ENCODE measurements at places on chromosomes 12 and 14.

- DNase-seq: peak; percentile 56
Observed at GRCh38 chr12:64674367-64674922, 64.2 kb downstream of the RASSF3 start.

- no peak for DNase-seq
Observed at GRCh38 chr12:27982385-27982784, 9.9 kb upstream of the PTHLH start.

- no peak for DNase-seq
Observed at GRCh38 chr14:48384821-48385220, 709.4 kb upstream of the MDGA2 start.

- DNase-seq: no peak
Observed at GRCh38 chr14:69695322-69696203, 71.4 kb upstream of the SRSF5 start.

DNA sequence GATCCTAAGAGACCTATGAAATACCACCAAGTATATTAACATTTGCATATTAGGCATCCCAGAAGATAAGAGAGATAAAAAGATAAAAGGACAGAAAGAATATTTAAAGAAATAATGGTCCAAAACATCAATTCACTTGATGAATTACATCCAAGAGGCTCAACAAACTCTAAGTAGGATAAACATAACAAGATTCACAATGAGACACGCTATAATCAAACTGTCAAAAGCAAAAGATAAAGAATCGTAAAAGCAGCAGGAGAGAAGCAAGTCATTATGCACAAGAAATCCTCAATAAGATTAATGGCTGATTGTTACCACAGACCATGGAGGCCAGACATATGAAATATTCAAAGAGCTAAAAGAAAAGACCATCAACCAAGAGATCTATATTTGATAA is 79.6 kb downstream of the PLCZ1 start:
- no peak for DNase-seq

DNA sequence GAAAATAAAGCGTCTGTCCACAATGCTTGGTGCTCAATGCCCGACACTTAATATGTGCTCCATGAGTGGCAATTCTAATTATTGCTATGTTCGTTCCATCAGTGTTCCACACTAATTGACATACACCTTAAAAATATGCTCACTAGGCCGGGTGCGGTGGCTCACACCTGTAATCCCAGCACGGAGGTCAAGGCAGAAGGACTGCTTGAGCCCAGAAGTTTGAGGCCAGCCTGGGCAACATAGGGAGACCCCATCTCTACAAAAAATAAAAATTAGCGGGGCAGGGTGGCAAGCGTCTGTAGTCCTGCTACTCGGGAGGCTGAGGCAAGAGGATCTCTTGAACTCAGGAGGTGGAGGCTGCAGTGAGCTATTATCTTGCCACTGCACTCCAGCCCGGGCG is 635 bp upstream of the HECTD4 start:
- DNase-seq: no peak

GRCh38 chr12:114404083-114404925 is 1.6 kb downstream of the TBX5 start:
- no peak for DNase-seq

- DNase-seq: no peak
Observed at GRCh38 chr12:124130691-124131591, 157.9 kb downstream of the ZNF664 start.

DNA sequence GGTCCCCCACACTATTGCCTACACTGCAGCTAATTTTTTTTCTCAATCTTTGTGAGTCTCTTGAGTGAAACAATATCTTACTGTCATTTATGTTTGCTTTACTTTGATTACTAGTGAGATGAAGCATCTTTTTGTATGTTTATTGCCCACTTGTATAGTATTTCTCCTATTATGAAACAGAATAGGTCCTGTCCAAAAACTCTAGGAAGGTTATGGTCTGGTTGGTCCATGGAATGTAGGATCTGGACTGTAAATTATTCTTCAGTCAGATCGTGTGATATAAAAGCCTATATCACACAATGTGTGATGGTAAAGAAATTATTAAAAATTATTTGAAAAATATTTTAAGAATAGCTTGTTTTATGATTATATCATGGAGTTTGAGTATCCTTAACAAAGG is 434.4 kb downstream of the ZFP36L1 start:
- no peak for DNase-seq

- no peak for DNase-seq
Observed at GRCh38 chr14:51463461-51463860, 188.2 kb upstream of the FRMD6 start.

GRCh38 chr14:69693145-69693544 is 73.8 kb upstream of the SRSF5 start:
- DNase-seq: no peak

GRCh38 chr14:86961106-86961716 is 1031.8 kb downstream of the GALC start:
- DNase-seq: no peak

GRCh38 chr12:51891843-51892242 is 3.9 kb downstream of the ANKRD33 start:
- DNase-seq: no peak

DNA sequence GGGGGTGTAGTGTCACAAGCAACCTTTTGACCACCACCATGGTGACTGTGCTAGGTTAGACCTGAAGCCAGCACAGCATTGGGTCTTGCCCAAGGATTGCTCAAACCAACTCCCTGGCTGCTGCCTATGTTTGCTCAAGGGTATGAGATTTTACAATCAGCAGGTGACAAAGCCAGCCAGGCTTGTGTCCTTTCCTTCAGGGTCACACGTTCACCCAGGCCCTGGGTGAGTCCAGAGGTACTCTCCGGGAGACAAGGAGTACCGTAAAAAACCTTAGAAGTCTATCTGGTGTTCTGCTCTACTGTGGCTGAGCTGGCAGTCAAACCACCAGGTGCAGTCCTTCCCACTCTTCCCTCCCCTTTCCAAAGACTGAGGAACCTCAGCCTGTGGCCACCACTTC is 238.9 kb upstream of the MIS18BP1 start:
- no peak for DNase-seq

- DNase-seq: no peak
Observed at GRCh38 chr14:55782166-55782565, 202.2 kb downstream of the KTN1 start.

GRCh38 chr14:58191763-58192601 is 8.0 kb upstream of the ACTR10 start:
- DNase-seq: no peak

GRCh38 chr12:89874146-89874545 is 165.5 kb upstream of the ATP2B1 start:
- no peak for DNase-seq

DNA sequence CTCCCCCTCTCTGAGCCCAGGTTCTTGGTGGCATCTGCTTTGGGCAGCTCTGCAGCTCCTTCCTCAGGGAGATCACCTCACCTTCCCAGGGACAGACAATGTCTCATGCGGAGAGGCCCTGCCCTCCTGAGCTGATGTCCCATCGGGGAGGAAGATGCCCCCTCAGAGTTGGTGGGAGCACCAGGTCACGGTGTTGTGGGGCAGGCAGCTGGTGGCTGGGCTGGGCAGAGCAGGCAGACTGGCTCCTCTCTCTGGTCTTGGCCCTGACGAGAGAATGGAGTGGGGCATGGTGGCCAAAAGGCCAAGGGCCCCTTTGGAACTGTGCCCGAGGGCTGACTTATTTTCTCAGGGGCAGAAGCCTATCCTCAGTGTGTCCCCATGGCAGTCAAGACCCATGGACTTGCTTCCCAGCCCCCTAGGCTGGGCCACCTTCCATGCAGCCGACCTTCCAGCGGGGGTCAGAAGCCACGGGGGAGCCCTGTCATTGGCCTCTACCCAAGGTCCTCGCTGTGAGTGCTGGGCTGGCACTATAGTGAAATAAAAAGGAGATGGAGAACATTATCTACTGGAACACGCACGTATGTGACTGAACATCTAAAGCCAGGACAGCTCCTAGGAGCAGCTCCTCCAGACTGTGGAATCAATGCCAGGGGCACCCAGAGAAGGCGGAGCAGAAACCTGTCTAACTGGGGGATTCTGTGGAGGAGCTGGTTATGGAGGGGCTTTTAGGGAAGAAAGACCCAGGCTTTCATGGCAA is 21.9 kb downstream of the PPP2R5C start:
- no peak for DNase-seq

DNA sequence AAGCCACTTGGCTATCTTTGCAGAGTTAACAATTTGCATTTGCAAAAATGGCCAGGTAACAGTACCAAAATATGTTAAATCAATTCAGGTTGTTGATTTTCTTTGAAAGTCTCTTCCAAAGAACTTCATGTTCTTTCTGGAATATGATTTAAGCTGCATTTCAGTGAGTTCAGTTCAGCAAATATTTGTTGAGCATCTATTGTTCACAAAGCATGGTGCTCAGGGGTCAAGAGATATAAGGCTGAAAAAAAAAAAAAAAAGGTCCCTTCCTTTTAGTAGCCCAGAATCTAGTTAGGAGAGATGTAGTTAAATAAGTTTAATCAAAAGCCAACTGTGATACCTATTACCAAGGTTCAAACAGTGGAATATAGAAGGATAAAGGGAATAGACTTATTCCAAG is 317.1 kb downstream of the ZFP36L1 start:
- no peak for DNase-seq

- no peak for DNase-seq
Observed at GRCh38 chr14:72128629-72129028, 196.4 kb downstream of the RGS6 start.

GRCh38 chr12:130831876-130832405 is 7.1 kb downstream of the STX2 start:
- DNase-seq: no peak

DNA sequence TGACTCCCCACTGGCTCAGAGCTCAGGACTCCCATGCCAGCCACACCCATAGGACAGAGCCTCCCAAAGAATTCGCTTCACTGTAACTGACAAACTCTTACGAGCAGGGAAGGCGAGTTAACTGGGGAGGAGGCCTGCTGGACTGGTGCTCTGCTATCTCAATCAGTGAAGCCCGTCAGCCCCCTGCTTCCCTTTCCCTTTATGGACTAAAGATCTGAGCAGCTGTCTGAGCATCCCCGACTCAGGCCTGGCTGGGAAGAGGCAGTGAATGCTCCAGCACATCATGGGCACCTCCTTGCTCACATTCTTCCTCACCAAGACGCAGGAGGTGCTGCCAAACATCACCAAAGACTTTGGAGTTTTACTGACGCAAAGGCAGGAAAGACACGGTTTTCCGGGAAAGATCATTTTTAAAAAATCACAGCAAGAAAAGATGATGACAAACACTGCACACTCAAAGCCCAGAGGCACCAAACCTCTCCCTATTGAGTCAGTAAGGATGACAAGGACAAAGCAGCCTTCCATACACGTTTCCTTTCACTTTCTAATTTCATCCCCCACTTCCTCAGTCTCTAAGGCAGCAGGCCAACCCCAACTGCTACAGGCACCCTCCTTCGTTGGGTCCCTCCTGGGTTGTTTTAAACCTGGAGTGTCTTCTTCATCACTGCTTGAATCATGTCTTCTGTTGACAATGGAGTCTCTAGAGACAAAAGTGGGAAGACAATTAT is 45.0 kb upstream of the P2RX7 start:
- no peak for DNase-seq

GRCh38 chr12:57261428-57261865 is 10.5 kb upstream of the STAC3 start:
- no peak for DNase-seq

- DNase-seq: no peak
Observed at GRCh38 chr12:71160585-71160984, 2.8 kb upstream of the TSPAN8 start.

DNA sequence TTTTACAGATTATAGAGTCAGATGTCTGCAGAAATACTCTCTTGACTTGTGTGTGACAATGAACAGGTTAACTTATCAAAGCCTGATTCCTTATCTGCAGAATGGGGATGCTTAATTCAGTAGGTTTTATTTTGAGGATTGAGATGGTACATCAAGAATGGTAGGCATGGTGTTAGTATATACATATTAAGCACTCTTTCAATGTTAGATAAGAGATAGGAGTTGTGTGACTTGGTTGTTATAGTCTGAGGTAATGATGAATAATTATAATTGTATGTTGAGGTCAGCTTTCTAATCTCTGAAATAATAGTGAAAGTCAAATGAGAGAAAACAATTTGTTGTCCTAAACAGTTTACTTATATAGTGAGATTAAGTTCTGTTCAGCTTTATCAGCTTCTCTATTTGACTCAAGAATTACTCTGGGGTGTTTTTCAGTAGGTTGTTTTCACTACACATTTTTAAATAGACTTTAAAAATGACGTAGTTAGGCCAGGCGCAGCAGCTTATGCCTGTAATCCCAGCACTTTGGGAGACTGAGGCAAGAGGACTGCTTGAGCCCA is 11.9 kb downstream of the PALS1 start:
- no peak for DNase-seq

- no peak for DNase-seq
Observed at GRCh38 chr14:96905825-96906224, 108.6 kb downstream of the VRK1 start.

GRCh38 chr14:95307402-95308041 is 12.2 kb downstream of the CLMN start:
- no peak for DNase-seq

DNA sequence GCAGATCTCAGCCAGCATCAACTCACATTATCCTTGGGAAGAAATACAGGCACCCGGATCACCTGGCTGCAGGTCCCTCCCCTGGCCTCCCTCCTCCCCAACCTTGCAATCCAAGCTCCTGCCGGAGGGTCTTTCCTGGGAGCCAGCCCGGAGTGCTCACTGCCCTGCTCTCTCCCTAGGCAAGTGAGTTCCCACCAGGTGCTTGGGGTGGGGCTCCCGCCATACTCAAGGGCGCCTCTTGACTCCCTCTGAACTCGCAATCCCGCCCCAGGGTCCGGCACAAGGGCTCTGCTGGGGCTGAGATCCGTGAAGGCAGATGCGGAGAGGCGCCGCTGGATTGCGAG is 1.2 kb upstream of the CEP170B start:
- DNase-seq: no peak

DNA sequence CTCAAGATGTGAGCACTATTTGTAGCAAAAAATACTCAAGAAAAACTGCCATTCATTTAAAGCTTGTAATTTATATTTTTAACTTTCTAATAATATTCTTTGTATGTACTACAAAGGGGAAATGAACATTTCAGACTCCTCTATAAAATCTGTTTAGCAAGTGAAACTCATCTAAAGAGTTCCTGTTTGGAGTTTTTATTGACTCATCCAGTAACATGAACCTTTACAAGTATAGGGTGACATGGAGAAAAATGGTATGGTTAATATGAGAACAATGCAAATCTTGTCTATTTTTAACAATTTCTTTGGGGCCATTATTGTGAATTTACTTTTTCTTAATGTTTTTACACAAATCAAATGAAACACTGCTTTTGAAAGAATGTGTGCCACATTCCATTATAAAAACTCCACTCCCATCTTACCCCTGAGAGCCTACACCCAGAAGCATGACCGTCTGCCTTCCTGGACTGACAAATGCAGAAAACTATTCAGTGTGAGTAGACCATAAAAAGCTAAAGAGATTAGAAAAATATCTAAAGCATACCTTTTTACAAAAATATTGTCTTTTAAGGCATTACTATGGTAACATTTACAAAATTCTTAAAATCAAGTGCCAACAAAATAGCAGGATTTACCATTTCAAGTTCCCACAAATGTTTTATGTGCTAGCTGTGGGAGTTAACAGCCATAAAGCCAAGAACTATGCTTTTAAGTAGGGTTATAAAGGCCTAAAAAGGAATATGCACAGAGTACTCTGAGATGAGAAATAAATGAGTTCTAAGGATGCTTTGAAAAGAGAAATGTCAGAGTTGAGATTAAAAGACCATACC is 144.0 kb downstream of the ADAMTS20 start:
- no peak for DNase-seq
